ENCODE measurements at places on chromosomes 11 and 22.
A peak's percentile ranks its signal among the peaks of the same experiment; 100 is the strongest.

- no peak for DNase-seq
Measured at GRCh38 chr22:24134090-24134846, 47.0 kb upstream of the SUSD2 start.

DNA sequence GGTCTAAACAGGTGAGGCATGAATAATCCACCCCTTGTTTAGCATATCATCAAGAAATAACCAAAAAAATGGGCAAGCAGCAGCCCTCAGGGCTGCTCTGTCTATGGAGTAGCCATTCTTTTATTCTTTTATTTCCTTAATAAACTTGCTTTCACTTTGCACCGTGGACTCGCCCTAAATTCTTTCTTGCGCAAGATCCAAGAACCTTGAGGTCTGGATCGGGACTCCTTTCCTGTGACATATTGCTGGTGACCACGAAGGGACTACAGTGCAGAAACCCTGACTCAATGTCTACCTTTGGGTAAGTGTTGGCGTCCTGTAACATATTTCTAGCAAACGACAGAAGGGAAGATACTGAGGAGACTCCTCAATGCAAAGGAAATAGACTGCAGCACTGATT lies 1099.2 kb downstream of the FAM181B start:
- DNase-seq = no peak

DNA sequence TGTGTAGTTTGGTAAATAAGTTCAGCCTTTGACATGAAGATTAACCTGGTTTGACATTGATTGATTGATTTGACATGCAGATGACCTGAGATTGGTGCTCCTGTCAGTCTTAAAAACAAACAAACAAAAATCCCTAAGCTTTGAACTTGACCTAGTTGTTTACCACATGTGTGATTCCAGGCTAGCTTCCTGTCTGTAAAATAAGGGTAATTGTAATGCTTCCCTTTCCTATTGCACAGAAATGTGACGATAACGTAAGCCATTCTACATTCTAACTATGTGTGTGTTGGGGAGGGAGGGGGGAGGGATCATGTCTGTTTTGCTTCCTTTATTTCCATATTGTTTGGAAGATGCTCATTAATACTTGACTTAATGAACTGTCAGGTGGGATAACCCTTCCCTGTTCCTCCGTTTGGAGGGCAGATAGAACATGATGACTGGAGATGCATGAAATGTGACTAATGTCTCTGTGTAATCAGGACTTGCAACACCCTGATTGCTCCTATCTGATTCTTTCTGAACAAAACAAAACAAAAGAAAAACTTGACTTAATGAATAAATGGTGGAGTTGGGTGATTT lies 106.1 kb upstream of the CLMP start:
- DNase-seq = peak; percentile 8

DNA sequence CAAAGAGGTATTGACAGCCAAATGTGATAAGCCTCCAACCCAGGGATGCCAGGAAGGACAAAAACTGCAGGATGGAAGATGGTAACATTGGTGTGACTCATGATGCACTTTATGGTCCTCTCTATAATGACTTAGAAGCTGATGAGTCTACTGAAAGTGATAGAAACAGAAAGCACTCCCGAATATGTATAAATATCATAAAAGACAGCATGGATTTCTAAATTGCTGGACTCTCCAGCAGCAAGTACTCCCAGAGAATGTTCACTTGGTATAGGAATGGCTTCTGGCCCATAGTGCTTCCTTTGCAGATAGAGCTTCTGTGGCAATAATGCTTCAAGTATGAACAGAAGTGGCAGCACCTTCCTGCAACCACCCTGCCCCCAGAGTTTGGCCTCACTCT lies at the start of gene OR52B2:
Gene OR52B2, minus strand, starts transcription at position 101 of the 400 bp plus-strand sequence. Its CDS starts 0 bp downstream, at position 101.
- DNase-seq = no peak

DNA sequence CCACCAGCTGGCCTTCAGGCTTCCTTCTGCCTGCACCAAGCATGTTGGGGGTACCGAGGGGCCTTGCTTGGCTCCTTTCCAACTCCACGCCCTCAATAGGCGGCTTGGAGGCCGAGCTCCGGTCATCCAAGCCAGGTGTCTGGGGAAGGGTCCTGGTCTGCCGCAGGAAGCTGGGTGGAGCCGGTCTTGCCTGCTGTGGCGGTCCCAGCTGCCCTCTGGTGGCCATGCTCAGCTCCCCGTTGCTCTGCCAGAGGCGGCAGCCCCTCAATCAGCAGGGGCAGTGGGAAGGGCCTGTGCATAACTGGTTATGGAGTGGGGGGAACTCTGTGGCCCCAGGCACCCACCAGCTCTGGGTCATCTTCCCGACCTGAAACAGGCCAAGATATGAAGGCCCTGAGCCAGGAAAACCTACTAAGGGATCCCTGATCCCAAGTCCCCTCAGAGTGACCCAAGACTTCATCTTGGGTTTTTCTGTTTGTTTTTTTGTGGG lies 3.2 kb downstream of the ARVCF start:
- no peak for DNase-seq

- no peak for DNase-seq
Measured at GRCh38 chr11:8812438-8812837, 98.6 kb upstream of the AKIP1 start.

DNA sequence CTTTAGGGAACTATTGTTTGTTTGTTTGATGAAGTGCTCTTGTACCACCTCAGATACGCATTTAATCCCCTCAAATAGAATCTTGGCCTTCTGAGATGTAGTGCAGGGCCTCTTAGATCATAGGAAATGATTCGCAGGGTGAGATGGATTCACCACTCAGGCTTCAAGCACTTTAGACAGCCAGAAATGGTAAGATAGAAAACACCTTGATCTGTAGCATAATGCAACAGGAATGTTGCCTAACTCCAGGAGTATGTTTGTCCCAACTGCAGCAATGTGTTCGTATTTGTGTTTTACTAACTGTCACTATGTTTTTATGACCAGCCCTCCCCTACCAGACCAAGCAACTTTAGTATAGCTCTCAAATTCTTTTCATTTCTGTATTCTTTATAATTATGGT lies 761.2 kb downstream of the NELL1 start:
- no peak for DNase-seq

DNA sequence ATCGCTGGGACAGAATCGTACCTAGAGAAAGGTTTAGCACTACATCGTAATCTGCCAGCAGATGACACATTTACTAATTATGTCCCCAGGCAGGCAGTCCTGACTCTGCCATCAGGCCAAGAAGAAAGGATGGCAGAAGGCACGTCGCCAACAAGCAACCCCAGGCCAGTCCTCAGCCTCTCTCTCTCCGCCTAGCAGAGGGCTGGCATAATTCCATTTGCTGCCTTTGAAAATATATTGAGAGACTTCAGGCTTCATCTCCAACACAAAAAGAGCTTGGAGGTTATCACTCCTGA lies 1517.0 kb downstream of the TBC1D22A start:
- no peak for DNase-seq

GRCh38 chr11:132466983-132467382 lies 1065.3 kb downstream of the OPCML start:
- DNase-seq = no peak

GRCh38 chr11:131744847-131745246 lies 374.4 kb downstream of the NTM start:
- no peak for DNase-seq

- no peak for DNase-seq
Measured at GRCh38 chr22:20002128-20002527, 14.5 kb downstream of the ARVCF start.

- peak; percentile 77 for DNase-seq
Measured at GRCh38 chr11:10293423-10294289, at the start of gene SBF2. Gene SBF2 (minus strand): TSS chr11:10294219. CDS start chr11:10294069, 150 bp downstream.

GRCh38 chr11:42770444-42771065 lies 541.2 kb upstream of the API5 start:
- DNase-seq = peak; percentile 10

DNA sequence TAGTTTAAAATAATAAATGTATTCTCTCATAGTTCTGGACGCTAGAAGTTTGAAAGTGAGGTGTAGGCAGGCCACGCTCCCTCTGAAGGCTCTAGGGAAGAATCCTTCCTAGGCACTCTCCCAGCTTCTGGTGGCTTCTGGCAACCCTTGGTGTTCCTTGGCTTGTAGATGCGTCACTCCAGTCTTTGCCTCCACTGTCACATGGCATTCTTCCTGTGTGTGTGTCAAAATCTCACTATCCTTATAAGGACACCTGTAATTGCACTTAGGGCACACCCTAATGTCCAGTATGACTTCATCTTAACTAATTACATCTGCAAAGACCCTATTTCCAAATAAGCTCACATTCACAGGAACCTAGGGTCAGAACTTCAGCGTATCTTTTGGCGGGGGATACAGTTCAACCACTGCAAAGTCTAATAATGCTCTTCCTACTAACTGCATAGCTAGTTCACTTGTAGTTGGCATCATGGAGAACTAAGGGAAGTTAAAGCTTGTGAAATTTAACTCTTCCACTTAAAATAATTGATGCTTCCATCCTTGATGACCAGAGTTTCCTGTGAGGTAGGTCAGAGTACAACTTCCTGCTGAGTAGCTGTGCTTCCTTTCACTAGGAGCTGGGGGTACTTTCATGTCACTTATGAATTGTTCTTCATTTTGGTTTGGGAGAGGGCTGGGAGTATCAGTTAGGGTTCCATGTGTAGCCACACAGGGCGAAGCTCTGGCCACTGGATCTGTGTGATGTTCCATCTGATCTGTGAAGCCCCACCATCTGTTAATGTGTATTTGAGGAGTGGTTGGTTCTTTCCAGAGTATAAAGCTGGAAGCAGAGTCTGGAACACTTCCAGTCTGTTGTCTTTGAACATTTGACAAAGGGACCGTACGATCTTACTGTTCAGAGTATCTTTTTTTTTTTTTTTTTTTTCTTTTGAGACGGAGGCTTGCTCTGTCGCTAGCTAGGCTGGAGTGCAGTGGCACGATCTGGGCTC lies 10.5 kb downstream of the YWHAH start:
- no peak for DNase-seq

DNA sequence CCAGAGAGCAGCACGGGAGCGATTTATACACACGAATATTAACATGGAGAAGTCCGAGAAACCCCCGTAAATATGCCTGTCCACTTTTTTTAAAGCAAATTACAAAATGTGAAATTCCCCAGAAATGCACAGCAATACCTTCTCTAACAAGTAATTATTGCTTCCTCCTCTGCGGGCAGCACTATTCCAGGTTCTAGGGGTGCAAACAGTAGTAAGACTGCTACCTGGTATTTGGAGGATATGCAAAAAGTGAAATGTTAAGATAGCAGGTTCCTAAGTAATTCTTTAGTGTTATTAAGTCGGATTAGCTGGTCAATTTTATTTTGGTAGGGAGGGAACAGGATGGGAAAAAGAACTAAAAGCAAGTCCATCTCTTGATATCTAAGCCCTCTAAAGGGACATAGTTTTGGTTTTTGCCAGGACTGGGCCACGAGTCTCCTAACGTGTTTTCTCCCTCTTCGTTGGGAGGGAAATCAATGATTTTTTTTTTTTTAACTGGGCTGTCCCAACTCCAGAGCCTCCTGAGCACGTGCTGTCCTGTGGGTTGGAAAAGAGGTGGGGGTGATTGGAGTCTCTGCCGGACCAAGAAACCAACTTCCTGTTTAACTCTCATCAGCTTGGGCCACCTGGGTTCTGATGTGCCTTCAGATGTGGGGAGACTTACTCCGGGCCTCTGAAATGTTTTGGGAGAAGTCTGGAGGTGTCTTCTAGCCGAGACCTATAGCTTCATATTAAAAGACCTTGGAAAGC lies 1.7 kb upstream of the XBP1 start:
- no peak for DNase-seq

DNA sequence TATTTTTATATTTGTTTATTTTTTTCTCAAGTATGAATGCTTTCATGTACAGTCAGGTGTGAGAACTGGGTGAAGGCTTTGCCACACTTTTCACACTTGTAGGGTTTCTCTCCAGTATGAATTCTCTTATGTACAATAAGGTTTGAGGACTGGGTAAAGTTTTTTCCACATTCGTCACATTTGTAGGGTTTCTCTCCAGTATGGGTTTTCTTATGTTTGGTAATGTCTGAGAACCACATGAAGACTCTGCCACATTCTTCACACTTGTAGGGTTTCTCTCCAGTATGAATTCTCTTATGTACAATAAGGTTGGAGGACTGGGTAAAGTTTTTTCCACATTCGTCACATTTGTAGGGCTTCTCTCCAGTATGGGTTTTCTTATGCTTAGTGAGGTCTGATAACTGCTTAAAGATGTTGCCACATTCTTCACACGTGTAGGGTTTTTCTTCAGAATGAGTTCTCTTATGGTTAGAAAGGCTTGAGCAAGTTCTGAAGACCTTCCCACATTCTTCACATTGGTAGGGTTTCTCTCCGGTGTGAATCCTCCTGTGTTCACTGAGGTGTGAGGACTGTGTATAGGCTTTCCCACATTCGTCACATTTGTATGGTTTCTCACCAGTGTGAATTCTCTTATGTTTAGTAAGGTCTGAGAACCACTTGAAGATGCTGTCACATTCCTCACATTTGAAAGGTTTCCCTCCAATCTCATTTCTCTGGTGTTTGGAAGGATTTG lies 19.7 kb downstream of the ZNF195 start:
- DNase-seq = no peak

GRCh38 chr22:43931771-43932170 lies 8.2 kb downstream of the PNPLA3 start:
- no peak for DNase-seq

Measured in LoVo (cell line).